Hematopoietic multipotent progenitor cell treated with erythropoietin and hydrocortisone succinate and interleukin-3 and kit ligand, for 6 days (in vitro differentiated cells): ENCODE measurements at places on chromosomes 4 and X.
A peak's percentile ranks its signal among the peaks of the same experiment; 100 is the strongest.

GRCh38 chr4:38283724-38284123, 323.5 kb downstream of the PTTG2 start:
- DNase-seq, result no peak

DNA sequence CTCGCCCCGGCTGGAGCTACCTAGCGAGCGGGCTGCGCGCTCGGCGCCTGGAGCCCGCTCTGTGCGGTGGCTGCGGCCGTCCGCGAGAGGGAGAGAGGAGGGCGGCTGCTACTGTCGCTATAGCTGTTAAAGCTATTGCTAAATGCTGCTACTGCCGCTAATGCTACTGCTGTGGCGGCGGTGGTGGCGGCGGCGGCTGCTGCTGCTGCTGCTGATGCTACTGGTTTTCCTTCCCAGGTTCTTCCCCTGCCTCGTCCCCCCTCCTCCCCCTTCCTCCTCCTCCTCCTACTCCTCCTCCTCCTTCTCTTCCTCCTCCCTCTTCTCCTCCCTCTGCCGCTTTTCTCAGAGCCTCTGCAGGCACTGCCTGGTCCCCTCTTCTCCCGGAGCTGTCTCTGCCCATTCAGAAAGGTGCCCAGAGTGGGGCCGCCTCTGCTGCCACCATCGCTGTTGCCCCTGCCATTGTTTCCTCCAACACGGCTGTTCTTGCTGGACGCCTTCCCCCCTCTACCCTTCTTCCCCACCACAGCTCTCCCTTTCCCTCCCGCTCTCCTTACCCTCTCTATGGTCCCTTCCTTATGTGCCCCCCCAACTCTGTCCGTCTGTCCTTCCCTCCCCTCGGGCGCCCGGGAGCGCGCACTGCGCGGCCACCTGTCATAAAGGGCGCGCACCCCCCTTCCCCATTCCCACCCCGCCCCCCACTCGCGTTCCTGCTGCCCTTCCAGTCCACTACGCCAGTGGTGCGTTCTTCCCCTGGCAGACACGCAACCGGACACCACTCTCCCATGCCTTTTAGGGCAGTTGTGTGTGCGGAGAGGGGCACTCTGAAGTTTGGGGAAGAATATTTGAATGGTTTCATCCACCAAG, at the start of gene NEXMIF:
Gene NEXMIF (minus strand): TSS at position 228 of the 864 bp plus-strand sequence.
- DNase-seq, result peak; percentile 39

GRCh38 chrX:121407627-121408026, 360.2 kb downstream of the GLUD2 start:
- no peak for DNase-seq

- peak; percentile 22 for DNase-seq
These were observed 767 bp upstream of the SMIM20 start for GRCh38 chr4:25913056-25913850.

DNA sequence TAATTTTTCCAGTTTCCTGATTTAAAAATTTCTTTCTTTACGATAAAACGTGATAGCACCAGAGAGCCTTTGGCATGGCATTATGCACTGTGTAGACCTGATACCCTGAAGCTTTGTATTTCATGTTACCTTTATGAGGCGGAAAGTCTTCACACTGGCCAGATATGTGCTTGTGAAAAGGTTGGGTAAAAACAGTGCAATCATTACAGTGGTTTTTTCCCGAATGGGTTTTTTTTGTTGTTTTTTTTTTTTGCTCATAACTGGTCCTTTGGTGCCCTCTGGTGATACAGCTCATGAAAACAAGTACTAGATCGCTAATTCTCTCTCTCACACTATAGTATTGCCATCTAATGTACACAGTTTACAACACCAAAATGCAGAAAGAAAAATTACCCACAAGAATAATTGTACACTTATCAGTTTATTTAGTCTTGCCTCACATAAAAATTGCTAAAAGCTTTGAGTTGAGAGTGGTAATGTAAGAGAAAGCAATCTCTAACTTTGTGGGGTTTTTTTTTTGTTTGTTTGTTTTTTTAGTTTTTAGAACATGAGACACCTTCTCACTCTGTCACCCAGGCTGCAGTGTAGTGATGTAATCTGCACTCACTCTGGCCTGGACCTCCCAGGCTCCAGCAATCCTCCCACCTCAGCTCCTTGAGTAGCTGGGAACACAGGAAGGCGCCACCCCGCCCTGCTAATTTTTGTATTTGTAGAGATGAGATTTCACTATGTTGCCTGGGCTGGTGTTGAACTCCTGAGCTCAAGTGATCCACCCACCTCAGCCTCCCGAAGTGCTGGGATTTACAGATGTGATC, 21.3 kb downstream of the SPCS3 start:
- peak; percentile 78 for DNase-seq

- peak; percentile 1 for DNase-seq
These were observed 1212.5 kb upstream of the PRKX start for GRCh38 chrX:4925911-4926310.
